ENCODE measurements at places on chromosomes 16 and 17.
A peak's percentile ranks its signal among the peaks of the same experiment; 100 is the strongest.

GRCh38 chr16:66542396-66542795 is 7.5 kb downstream of the TK2 start:
- DNase-seq, result no peak

DNA sequence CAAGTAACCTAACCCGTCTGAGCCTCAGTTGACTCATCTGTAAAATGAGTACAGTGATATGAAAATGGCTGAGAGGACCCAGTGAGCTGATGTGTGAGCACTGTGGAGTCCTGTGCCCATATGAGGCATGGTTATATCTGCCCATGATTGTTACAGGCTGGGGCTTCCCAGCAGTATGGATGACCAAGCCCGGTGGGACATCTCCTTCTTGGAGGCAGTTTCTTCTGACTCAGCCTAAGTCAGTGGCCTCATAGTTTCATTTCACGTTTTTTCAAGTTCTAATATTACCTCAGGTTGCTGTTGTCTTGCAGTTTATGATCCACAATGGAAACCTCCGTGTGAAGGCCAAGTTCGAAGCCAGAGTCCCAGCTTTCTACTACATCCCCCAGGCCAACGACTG is 4.8 kb downstream of the ADAP2 start:
- no peak for DNase-seq

GRCh38 chr17:8941520-8941919 is 24.0 kb downstream of the PIK3R5 start:
- DNase-seq, result no peak

- no peak for DNase-seq
Observed at GRCh38 chr16:9419161-9419560, 327.7 kb downstream of the HAPSTR1 start.

GRCh38 chr17:10729334-10730193 is at the start of gene TMEM220:
TMEM220 (minus strand) TSS chr17:10730023; CDS start chr17:10729851, 172 bp downstream.
- peak; percentile 62 for DNase-seq

Measured in HCEC 1CT (cell line).